ENCODE measurements at places on chromosomes 1 and 21.

DNA sequence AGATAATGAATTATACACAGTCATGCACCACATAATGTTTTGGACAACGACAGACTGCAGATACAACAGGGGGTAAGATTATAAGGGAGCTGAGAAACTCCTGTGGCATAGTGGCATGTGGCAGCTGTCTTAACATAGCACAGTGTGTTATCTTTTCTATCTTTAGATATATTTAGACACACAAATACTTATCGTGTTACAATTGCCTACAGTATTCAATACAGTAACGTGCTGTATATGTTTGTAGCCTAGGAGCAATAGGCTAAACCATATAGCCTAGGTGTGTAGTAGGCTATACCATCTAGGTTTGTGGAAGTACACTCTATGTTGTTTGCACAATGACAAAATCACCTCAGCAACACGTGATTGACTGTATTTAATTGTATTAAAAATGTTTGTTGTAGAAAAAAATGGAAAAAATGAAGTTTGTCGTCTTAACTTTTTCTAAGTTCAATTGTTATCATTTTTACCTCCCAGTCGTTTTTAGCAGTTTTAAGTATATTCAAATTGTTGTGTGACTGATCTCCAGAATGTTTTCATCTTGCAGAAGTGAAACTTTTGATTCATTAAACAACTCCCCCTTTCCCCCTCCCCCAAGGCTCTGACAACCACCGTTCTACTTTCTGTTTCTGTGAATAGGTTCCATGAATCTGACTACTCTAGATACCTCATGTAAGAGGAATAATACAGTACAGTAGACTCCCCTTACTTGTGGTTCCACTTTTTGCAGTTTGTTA lies 351.0 kb upstream of the B3GALT2 start:
- DNase-seq = no peak

GRCh38 chr1:185936641-185937040 lies 202.4 kb downstream of the HMCN1 start:
- DNase-seq = no peak

GRCh38 chr1:206809504-206810084 lies 37.3 kb upstream of the IL10 start:
- DNase-seq = no peak

DNA sequence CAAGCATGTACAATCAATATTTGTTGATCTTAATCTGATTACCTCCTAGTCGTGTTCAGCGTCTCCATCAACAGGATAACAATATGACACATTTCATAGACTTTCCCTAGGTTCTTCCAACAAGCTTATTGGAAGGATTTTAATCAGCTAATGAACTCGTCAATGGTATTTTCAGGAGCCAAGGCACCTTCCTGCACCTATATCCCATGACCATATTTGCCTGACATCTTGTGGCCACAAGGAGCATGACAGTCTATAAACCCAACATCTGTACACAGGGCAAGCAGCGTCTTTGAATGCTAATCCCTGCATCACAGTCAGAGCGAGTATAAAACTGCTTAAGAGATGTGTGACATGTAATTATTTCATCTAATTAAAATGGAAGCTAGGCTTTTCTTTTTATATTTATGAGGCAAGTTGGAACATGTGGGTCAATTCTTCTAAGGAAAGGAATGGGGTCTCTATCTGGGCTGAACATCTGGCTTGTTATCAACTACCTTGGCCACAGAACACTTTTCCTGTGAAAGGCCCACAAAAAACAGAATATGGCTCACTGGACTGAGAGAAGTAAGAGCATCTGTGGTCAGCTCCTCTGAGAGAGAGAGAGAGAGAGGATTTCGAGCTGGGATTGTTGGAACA lies 388.8 kb downstream of the NTNG1 start:
- DNase-seq = peak; percentile 81

DNA sequence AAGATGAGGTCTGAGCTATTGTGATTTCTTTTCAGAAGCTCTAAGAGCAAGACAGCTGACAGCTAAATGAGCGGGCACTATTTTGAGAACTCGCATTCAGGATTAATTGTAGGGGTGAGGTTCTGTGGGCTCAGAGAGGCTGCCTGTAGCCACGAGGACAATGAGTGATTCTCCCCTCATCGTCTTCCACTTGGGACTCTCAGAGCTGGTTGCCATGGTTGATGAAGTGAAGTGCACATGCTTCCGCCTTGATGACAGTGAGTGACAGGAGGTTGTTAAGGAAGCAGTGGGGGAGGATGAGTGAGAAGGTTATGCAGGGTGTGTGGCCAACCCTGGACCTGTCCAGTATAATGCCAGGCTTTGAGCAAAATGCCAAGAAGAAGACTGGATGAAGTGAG lies 341.7 kb downstream of the PCP4 start:
- no peak for DNase-seq

GRCh38 chr1:172673761-172674160 lies 14.9 kb downstream of the FASLG start:
- no peak for DNase-seq

DNA sequence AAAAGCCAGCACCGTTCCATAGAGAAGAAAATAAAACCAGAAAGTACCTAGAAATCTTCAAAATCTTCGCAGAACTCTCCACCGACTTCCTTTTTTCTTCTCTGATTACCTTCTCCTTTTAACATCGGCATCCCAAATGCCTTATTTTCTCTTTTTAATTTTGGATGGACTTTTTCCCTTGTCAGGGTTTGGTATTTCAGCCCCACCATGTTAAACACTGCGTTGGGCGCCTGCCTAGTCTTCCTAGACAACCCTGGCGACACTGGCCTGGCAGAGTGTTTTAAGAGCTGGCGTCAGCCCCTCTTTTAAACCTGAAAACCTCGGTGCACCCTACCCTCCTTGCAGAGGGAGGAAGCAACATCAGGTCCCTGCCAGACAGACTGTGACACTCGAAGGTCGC lies 66.0 kb upstream of the EFHD2 start:
- DNase-seq = no peak

DNA sequence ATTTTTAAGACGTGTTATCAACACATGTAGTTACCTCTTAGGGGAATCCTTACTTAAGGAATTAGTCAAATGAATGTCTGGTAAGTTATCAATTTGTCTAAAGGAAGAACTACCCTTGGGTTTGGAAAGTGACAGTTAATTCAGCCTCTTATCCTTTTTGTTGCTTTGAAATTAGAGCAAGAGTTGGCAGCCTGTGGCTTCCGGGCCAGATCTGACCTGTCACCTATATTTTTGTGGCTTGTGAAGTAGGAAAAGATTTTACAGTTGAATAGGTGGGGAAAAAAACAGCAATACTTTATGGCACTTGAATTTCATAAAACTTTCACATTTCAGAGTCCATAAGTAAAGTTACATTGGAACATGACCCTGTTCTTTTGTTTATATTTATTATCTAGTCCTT lies 5.5 kb downstream of the MRPS6 start:
- no peak for DNase-seq

DNA sequence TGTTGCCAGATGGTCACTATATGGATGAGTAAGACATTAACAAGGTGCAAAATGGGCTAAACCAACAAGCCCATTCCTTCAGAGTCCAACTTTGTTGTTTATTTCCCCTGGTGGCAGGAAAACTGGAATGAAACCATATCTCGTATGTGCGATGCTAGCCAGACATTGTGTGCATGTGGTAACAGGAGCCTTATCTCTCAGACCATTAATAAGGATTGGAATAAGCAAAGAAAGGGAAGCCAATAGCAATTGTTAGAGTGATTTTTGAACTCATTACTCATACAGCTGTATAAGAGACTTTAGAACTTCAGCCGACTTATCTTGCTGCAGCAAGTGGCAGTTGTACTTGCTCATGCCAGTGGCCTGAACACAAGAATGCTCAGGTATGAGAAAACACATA lies 30.0 kb upstream of the HMCN1 start:
- DNase-seq = no peak

DNA sequence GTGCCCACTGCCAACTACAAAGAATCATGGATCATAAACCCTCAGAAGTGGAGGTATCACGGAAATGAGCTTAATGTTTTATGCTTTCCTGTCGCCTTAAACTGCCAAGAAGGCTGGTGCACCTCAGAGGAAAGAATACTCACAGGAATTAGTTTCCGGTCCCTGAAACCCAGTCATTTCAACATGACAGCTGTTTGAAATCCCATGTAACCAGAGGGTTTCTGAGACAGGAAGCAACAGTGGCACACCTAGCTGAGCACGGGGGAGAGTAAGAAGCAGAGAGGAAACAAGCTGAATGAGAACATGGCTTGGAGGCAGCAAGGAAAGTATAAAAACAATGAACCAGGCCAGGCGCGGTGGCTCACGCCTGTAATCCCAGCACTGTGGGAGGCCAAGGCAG lies 3.9 kb downstream of the JAK1 start:
- DNase-seq = no peak

DNA sequence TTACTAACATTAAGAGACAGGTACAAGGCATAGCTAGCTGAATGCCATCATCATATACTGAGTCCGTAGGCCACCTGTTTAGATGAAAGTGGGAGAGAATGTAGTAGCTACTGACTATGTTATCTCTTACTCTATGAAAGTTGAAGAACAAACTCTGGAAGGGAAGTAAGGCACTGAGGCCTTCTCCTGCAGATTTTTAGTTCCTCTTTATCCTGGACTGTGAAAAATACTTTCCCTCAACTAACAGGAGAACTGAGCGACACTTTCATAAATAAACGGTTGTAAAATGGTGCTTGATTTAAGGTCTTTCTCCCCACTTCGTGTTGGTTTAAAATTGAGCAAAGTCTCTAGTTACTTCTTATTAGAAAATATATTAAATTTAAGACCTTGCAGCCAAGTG lies 101.9 kb downstream of the FNBP1L start:
- DNase-seq = no peak

GRCh38 chr1:155979597-155980343 lies 1.4 kb upstream of the ARHGEF2 start:
- DNase-seq = no peak

GRCh38 chr1:20717452-20718342 lies at the start of gene KIF17:
Gene KIF17 (minus strand): TSS chr1:20718007. CDS start chr1:20717706, 301 bp downstream.
- peak; percentile 61 for DNase-seq

GRCh38 chr1:203295796-203296195 lies 9.5 kb upstream of the BTG2 start:
- DNase-seq = no peak

GRCh38 chr1:116429821-116430374 lies 56.9 kb downstream of the ATP1A1 start:
- DNase-seq = no peak

DNA sequence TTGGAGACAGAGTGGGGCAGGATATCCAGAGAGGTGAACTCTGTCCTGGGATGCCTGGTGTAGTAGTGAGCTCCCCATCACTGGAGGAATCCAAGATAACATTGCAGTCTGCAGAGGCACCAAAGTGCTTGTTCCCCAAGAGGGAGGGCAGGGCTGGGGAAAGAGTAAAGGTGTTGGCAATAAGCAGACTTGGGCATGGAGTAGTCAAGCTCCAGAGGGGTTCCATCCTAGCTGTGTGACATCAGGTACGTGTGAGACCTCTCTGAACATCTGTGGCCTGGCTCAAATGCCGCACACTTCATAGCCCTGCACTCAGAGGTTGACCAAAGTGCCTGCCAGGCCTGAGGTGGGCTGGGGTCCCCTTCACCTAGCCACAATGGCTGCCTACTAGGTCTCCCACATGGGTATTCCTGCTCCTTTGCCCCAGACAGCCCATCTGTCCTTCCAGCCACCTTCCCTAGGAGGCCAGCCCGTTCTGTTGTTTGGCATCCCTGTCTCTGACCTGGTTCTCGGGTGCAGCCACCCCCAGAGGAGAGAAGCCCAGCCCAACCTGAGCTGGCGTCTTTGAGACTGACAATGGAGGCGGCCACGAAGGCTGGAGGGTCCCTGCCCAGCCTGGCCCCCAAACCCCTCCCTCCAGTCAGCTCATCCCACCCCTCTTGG lies 2.8 kb upstream of the ARF1 start:
- DNase-seq = no peak

DNA sequence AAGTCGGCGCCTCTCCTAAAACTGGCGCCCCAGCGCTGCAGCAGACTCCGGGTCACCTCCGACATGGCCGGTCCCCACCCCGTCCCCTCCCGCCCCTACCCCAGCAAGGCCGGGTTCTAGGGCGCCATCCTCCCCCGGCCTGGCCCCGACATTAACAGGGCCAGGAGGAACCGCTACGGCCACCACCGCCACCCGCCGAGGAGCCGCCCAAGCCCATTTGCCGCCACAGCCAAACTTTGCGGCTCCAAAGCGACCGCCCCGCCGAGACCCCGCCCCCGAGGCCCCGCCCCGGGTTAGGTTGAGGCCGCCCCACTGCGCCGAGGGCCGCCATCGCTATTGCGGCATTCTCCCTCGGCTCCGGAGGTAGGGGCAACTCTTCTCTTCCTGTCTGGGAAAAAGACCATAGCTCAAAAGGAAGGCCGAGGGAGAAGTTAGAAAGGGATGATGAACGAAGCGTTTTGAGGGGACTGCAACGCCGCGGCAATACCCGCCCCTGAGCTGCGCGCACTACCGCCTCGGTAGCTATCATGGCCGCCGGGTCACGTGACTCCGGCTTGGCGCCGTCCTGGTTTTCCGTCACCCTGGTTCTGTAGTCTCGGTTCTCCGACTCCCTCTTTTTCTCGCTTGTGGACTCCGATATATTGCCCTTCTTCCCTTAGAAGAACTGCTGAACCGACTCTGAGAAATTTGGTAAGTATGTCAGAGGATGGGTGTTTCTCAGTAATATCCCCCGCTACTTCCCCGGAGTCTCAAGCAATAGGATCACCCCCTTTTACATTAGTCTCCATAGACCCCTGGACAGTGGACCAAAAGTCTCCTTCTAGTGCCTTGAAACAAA lies at the start of the genes AIDA and BROX:
Gene AIDA, minus strand, starts transcription at position 239 of the 838 bp plus-strand sequence. Its CDS starts 174 bp downstream, at position 65.
Gene BROX, plus strand, starts transcription at position 312 of the 838 bp plus-strand sequence. CDS start 3,136 bp downstream, outside the sequence.
- DNase-seq = peak; percentile 97

GRCh38 chr1:36715797-36716196 lies 233.1 kb upstream of the CSF3R start:
- no peak for DNase-seq

- DNase-seq = no peak
These were observed 142.5 kb downstream of the DAB1 start for GRCh38 chr1:57281324-57281723.

DNA sequence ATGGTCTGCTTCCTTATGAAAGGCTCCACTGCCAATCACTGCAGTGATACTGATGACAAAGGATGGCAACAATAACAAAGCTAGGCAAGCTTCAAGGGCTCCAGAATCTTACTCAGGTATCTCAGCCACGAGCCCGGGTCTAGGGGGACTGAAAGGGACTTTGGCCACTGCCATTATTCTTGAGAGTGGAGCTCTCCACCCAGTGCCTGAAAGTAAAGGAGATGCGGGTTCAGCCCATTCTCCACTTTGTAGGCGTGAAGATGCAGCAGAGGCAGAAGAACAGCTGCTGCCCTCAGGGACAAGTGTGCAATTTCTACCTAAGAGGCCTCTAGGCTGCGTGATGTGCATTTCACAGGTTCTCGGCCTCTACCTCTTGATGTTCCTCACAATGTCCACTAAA lies 31.4 kb upstream of the SLAMF9 start:
- no peak for DNase-seq

DNA sequence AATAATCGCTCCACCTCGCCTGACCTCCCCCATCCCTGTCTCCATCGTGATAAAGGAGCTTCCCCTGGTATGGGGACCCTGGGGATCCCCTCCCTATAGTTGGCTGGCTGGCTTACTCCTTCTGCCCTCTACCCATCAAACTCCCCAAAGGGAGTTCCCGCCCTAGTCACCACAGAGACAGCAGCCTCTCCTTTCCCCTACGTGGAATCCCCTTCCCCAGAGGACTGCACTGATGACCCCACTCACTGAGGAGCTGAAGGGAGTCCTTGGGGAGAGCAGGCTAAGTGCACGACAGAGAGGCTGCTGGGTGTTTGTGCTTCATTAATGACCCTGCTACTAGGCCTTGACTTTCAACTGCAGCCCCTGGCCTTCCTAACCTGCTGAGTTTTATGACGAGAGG lies 1.9 kb downstream of the CADM3 start:
- DNase-seq = no peak
